ENCODE measurements at places on chromosomes 3 and 15.

GRCh38 chr3:158522221-158523136, 48.5 kb upstream of the MLF1 start:
- H3K27ac ChIP-seq: no peak overlapping the region
- H3K4me1 ChIP-seq: no peaks in the 10 kb centered on the region
- DNase-seq: no peak

- H3K27me3 ChIP-seq: no peaks in the 10 kb centered on the region
- H3K4me1 ChIP-seq: no peaks in the 10 kb centered on the region
- no peak overlapping the region for H3K27ac ChIP-seq
- no peak overlapping the region for H3K4me3 ChIP-seq
- DNase-seq: no peak
These were observed 15.5 kb downstream of the ATP2B2 start for GRCh38 chr3:10489746-10490483.

DNA sequence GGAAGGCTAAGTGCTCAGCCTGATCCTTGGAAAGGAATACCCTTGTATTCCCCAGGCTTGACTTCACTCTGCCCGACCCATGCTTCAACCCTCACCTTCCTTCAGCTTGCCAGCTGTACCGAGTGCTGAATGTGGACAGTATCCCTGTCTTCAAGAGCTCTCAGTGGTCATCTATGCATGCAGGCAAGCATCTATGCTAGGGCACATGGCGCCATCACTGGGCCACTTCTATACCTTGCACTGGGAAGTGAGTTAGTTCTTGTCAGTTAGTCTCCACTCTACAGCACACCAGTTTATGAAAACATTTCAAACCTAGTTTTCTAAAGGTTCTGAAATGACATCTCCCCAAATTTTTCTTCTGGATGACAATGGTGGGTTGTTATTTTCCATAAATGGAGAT, 82.0 kb upstream of the MYRIP start:
- H3K4me3 ChIP-seq: no peak overlapping the region
- H3K36me3 ChIP-seq: no peaks in the 10 kb centered on the region
- H3K27me3 ChIP-seq: no peaks in the 10 kb centered on the region
- H3K27ac ChIP-seq: no peak overlapping the region

DNA sequence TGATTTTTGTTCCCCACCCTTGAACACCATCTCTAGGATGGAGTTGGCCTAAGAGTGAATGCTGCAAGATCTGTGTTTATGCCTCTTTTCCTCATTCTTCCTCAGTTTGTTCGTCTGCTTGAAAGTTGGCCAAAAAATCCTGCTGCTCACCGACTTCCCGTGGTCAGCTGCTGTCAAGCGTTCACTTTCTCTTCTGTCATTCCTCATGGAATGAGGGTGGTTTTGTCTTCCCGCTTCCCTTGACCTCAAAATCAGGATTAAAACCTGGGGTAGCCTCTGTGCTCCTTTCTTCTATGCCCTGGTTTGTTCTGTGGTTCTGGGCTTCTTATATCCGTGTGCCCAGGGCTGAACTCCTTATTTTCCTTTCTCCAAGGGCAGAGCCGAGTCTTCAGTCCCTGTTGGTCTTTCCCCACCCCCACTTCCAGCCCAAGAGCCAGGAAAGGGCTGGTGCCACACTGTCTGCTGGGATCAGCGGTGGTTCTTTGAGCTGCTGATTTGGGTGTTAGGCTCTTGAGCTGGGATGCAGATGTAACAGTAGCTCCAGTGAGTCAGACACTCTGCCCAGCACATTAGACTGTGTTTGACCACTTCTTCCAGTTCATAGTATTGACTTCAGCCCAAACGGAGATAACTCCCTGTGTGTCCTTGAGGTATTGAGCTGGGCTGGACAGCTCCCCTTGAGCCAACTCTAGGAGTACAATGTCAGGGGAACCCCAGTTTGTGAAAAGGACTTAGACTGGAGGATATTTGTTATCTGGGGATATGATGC, 2.3 kb downstream of the SERF2 start:
- H3K4me3 ChIP-seq: no peak overlapping the region
- H3K36me3 ChIP-seq: peaks cover 51% of the 10 kb centered on the region
- H3K27me3 ChIP-seq: no peaks in the 10 kb centered on the region
- DNase-seq: no peak
- peaks cover 45% of the 10 kb centered on the region for H3K4me1 ChIP-seq
- peak overlapping the region; percentile 5 for H3K27ac ChIP-seq

- no peaks in the 10 kb centered on the region for H3K36me3 ChIP-seq
- no peaks in the 10 kb centered on the region for H3K27me3 ChIP-seq
- no peaks in the 10 kb centered on the region for H3K4me1 ChIP-seq
- no peak overlapping the region for H3K4me3 ChIP-seq
- no peak for DNase-seq
These were observed 151.9 kb upstream of the UBE2E1 start for GRCh38 chr3:23653647-23654525.

DNA sequence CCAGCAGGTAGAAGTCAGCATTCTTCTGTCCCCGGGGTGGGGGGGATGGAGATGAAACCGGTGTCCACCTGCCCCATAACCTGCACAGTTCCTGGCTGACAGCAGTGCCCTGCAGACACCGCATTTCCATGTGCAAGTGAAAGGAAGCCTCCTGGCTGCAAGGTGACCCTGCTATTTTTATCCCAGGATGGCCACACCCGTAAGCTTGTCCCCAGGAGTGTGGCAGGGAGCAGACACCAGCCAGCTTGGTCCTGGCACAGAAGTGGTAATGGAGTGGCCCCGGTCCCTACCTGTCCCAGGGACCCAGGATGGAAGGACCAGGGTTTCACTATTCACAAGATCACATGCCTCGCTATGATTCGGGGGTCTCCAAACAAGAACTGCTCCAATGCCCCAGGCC, 85.3 kb upstream of the RPL32 start:
- peaks cover 9% of the 10 kb centered on the region for H3K4me1 ChIP-seq
- H3K36me3 ChIP-seq: peaks cover 94% of the 10 kb centered on the region
- DNase-seq: no peak
- no peak overlapping the region for H3K4me3 ChIP-seq

DNA sequence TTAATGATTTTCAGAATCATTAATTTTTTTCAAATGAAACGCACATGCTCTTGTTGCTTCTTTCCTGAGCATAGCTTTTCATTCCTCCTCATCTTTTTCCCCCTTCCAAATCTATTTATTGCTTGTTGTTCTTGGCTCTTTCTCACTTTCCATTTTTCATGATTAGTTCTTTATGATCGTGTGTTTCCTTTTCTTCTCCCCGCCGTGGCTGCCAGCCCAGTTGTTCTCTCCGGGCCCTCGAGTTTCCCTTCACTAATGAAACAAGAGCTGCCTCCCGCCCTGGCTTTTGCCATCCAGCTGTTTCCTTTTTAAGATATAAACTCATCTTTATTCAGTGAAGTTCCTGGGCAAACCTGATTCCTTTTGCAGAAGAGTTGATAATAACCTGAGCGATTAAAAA, 170.2 kb upstream of the NR2F2 start:
- H3K4me3 ChIP-seq: no peak overlapping the region
- no peaks in the 10 kb centered on the region for H3K4me1 ChIP-seq
- no peak overlapping the region for H3K27ac ChIP-seq
- H3K27me3 ChIP-seq: no peaks in the 10 kb centered on the region
- no peak for DNase-seq

- H3K27ac ChIP-seq: no peak overlapping the region
- H3K4me1 ChIP-seq: no peaks in the 10 kb centered on the region
- H3K36me3 ChIP-seq: no peaks in the 10 kb centered on the region
- no peaks in the 10 kb centered on the region for H3K27me3 ChIP-seq
These were observed 404.8 kb downstream of the PTPRG start for GRCh38 chr3:61966200-61966599.

DNA sequence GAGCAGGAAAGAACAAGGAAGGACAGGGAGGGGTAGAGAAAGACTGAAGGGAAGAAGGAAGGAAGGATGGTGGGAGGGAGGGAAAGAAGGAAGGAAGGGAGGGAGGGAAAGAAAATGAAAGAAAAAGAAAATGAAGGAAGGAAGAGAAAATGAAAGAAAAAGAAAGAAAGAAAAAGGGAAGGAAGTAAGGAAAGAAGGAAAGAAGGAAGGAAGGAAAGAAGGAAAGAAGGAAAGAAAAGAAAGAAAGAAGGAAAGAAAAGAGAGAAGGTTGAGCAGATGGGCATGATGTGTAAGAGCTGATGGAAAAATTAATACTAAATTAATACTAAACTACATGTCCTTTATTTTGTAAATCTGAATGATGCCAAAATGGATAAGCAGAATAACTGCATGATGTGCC, 418.3 kb upstream of the CDIN1 start:
- no peak overlapping the region for H3K27ac ChIP-seq
- DNase-seq: no peak
- no peaks in the 10 kb centered on the region for H3K27me3 ChIP-seq
- H3K4me1 ChIP-seq: no peaks in the 10 kb centered on the region

GRCh38 chr15:101266034-101266433, 11.3 kb downstream of the SELENOS start:
- no peaks in the 10 kb centered on the region for H3K4me1 ChIP-seq
- H3K4me3 ChIP-seq: no peak overlapping the region
- no peaks in the 10 kb centered on the region for H3K27me3 ChIP-seq
- no peak overlapping the region for H3K27ac ChIP-seq
- DNase-seq: no peak

DNA sequence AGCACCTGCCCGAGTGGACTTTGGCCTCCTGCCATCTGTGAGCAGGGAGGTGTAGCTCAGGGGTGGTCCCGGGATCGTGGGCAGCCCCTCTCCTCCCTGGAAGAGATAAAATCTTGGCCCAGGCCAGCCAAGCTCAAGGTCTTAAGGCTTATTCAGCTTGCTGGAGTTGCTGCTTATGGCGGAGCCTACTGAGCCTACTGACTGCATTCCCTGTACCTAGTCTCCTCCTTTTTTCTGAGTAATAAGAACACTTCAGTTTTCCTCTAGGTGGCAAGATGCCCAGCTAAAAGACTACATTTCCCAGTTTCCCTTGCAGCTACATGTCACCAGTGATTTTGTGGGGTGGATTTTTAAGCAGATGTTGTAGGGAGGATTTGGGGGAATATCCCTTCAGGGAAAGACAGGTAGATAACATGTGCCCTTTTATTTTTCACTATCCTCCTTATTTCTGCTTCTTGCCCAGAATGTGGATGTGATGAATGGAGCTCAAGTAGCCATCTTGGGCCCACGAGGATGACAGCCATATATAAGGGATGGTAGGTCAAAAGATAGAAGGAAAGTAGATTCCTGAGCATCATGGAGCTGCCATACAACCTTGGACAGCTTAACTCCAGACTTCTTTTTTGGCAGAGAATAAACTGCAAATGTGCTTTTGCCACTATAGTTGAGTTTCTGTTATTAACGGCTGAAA, 41.4 kb upstream of the INSYN1 start:
- no peak overlapping the region for H3K4me3 ChIP-seq
- no peaks in the 10 kb centered on the region for H3K36me3 ChIP-seq
- no peak for DNase-seq
- H3K27ac ChIP-seq: no peak overlapping the region

DNA sequence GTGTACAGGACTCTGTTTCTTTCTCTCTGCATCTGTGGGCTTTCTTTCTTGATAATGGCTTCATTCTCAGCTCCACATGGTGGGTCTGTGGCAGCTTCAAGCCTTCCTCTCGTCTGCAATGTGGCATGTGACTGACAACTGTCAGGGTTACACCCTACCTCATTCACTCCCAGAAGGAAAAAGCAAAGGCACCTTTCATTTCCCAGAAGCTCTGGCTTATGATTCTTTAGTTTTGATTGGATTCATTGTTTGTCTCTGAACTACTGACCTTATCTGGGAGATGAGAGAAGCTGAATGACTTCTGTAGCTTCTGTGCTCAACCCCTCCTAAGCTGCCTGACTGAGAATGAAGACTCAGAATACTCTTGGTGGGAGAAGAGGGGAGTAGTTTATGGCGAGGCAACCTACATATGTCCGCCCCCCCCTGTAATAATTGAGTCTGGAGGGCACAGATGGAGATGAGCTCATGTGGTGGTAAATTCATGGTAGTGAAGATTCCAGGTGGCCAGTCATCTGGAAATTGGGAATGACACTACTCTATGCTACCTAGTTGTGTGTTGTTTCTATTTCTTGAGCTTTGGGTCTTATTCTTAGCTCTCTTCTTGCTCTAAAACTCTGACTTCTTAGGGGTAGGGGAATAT, 38.4 kb downstream of the KCNAB1 start:
- no peak overlapping the region for H3K27ac ChIP-seq
- H3K4me3 ChIP-seq: no peak overlapping the region
- peaks cover 4% of the 10 kb centered on the region for H3K4me1 ChIP-seq

- H3K36me3 ChIP-seq: no peaks in the 10 kb centered on the region
- no peak overlapping the region for H3K4me3 ChIP-seq
- no peak overlapping the region for H3K27ac ChIP-seq
- H3K27me3 ChIP-seq: peaks cover 17% of the 10 kb centered on the region
These were observed 1.4 kb downstream of the CNTN3 start for GRCh38 chr3:74613060-74613459.

DNA sequence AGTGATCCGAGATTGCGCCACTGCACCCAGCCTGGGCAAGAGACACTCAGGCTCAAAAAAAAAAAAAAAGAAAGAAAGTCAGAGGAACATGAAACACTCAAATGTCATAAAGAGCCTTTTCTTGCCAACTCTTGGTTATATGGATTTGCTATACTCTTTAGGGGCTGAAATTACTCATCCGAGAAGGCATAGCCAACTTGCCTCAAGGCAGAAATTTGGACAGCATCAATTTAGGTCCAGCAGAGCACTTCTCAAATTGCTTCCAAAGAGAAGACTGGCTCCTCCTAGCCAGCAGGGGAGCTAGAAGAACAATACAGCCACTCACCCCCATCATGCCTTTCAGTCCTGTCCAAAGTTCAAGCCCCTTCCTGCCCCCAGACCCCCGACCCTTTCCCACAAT, 43.8 kb downstream of the OSBPL10 start:
- H3K27me3 ChIP-seq: peaks cover 8% of the 10 kb centered on the region
- H3K4me3 ChIP-seq: no peak overlapping the region
- no peak overlapping the region for H3K27ac ChIP-seq
- no peaks in the 10 kb centered on the region for H3K4me1 ChIP-seq
- H3K36me3 ChIP-seq: no peaks in the 10 kb centered on the region

DNA sequence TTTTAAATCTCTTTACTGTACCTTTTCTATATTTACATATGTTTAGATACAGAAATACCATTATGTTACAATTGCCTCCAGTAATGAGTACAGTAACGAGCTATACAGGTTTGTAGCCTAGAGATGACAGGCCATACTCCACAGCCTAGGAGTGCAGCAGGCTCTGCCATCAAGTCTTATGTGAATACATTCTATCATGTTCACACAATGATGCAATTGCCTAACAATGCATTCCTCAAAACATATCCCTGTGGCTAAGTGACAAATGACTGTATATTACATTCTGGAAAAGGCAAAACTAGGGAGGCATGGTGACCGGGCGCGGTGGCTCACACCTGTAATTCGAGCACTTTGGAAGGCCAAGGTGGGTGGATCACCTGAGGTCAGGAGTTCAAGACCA, 192.4 kb upstream of the IGF1R start:
- DNase-seq: no peak
- H3K36me3 ChIP-seq: no peaks in the 10 kb centered on the region
- no peaks in the 10 kb centered on the region for H3K27me3 ChIP-seq

Data from CD4-positive, alpha-beta T cell (primary cell).